ENCODE measurements at places on chromosomes 16 and 17.

DNA sequence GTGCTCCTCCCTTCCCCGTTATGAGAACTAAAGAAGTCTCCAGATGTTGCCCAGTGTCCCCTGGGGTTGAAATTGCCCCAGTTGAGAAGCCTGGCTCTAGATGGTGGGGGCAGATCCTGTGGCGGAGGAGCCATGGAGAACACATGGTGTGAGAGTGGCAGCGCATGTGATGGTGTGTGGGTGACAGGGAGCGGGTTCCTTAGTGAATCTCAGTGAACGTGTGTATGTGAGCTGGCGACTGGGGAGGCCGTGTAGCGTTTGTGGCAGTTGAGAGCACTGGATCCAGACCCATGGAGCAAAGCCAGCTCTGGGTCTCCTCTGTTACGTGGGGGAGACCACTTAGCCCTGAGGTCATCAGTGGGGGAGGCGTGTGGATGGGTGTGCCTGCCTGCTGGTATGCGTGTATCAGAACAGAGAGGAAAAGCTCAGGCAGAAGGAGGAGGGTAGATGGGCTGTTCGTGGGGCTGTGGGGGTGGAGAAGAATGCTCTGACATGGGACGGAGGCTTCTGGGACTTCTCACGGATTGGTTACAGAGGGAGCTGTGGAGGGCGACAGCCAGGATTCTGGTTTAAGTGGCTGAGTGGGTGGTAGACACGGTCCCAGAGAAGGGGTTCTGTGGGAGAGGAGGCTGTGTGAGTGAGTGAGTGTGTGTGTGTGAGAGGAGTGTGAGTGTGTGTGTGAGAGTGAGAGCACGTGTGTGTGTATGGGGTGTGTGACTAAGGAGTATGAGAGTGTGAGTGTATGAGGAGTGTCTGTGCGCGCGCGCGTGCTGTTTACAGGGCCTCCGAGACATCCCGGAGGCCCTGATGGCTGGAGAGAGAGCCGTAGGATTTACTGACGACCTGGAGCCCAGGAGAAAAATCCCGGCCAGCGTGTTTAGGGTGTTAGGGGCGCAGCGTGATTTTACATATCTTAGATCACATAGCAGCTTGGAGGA is 193.8 kb downstream of the SNX29 start:
- no peak for DNase-seq

- no peak for DNase-seq
Observed at GRCh38 chr17:5257124-5257523, 22.5 kb upstream of the SCIMP start.

GRCh38 chr16:50696126-50696525 is 2.7 kb downstream of the NOD2 start:
- DNase-seq = no peak

GRCh38 chr16:10103118-10103517 is 79.1 kb downstream of the GRIN2A start:
- no peak for DNase-seq

- no peak for DNase-seq
Observed at GRCh38 chr17:78722246-78722761, 59.8 kb downstream of the CYTH1 start.

GRCh38 chr17:72426948-72427760 is 306.3 kb downstream of the SOX9 start:
- no peak for DNase-seq

- no peak for DNase-seq
Observed at GRCh38 chr17:57370037-57370581, 113.8 kb downstream of the MSI2 start.

Data from hypothalamus (tissue), 51 donors.